Right atrium auricular region (tissue), 2 donors: ENCODE measurements at places on chromosomes 12 and 14.

GRCh38 chr12:52555577-52555976 is 2.6 kb upstream of the KRT71 start:
- no peaks in the 10 kb centered on the region for H3K27me3 ChIP-seq
- H3K4me1 ChIP-seq = no peaks in the 10 kb centered on the region
- no peak for DNase-seq
- no peaks in the 10 kb centered on the region for H3K36me3 ChIP-seq
- H3K4me3 ChIP-seq = no peak overlapping the region

DNA sequence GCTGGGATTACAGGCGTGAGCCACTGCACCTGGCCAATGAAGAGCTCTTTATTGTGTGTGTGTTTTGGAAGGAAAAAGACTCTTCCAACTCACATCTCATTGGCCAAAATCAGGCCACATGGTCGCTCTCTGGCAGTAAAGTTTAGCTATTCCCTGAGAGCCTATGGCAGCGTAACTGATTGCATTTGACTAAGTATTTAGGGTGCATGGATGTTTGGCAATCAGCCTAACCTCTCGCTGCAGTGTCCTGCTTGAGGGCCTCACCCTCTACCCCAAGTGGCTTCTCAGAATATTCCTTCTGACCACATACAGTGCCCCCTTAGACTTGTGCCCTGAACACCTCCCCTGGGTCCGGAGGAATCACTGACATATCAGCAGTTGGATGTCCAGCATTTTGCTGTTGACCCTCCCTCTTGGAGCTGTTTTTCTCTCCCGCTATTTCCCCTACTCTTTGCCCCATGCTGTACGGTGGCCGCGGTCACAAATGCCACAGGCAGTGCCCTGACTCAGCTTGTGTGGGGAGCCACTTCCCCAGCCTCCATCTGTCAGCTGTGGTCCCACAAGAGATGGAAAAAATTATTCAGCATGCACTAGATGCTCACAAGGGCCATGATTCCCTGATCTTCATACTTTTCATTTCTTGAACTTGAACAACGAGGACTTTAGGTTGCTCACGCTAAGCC is 9.5 kb downstream of the PHETA1 start:
- H3K4me3 ChIP-seq = no peak overlapping the region
- H3K27me3 ChIP-seq = no peaks in the 10 kb centered on the region
- H3K36me3 ChIP-seq = peaks cover 4% of the 10 kb centered on the region
- H3K4me1 ChIP-seq = peaks cover 28% of the 10 kb centered on the region
- no peak for DNase-seq

- no peaks in the 10 kb centered on the region for H3K27me3 ChIP-seq
- no peak overlapping the region for H3K27ac ChIP-seq
- no peak for DNase-seq
These were observed 16.5 kb upstream of the HNF1A start for GRCh38 chr12:120961604-120962531.

- H3K4me3 ChIP-seq = no peak overlapping the region
- DNase-seq = no peak
- H3K4me1 ChIP-seq = no peaks in the 10 kb centered on the region
- H3K27me3 ChIP-seq = no peaks in the 10 kb centered on the region
These were observed 64.8 kb downstream of the PPFIBP1 start for GRCh38 chr12:27588776-27589175.

- peak overlapping the region; percentile 44 for H3K27ac ChIP-seq
- H3K4me3 ChIP-seq = no peak overlapping the region
- H3K36me3 ChIP-seq = no peaks in the 10 kb centered on the region
- H3K4me1 ChIP-seq = no peaks in the 10 kb centered on the region
- no peak for DNase-seq
These were observed 19.2 kb downstream of the EPS8 start for GRCh38 chr12:15770021-15770420.

DNA sequence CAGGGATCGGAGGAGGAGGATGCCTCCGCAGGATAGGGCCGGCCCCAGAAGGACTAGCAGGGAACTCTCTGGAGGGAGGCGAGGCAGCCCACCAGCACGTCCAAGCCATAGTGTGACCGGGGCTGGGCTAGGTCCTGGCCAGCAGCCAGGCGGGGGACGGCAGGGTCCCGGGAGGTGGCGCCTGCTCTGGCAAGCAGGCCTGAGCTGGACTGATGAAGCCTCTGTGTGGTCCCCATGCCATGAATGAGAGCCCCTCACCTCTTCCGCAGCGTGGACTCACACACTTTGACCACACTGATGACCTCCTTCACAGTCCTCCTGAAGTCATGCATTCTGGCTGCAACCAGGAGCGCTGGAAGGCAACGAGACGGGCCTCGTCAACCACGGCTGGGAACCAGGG is 19.8 kb upstream of the BTBD6 start:
- no peak overlapping the region for H3K27ac ChIP-seq
- no peak overlapping the region for H3K4me3 ChIP-seq
- H3K27me3 ChIP-seq = no peaks in the 10 kb centered on the region
- H3K36me3 ChIP-seq = peaks cover 29% of the 10 kb centered on the region

DNA sequence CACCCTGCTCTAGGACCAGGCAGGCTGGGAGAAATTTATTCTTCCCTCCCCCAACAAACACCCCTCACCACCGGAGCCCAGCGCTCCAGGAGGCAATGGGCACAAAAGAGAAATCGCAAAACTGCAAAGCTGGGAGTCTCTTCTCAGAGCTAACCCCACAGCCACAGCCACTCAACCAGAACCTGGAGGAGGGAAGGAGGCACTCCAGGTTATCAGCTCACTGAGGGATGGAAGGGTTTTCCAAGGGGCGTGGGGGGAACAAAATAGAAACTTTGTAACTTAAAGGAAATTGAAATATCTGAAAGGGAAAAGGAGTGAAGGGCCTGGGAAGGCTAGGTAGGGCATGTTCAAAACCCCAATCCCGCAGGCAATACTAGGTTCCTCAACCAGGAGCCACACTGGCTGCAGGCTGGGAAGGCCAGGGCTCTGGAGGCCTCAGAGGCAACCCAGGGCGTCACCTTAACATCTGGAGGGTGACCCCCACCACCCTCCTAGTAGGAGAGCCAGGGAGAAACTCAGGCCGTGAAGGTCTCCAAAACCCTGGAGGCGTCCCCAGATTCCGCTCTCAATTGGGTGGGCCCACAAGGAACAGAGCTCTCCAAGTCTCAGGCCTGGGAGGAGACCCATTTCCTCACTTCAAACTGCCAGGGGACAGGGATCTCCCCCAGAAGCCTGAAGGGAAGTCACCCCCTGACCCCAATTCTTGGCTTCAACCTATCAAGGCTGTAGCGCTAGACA is 3.2 kb downstream of the KDM2B start:
- no peak for DNase-seq
- peak overlapping the region; percentile 81 for H3K4me3 ChIP-seq
- peak overlapping the region; percentile 91 for H3K27ac ChIP-seq
- peaks cover 7% of the 10 kb centered on the region for H3K36me3 ChIP-seq
- H3K27me3 ChIP-seq = no peaks in the 10 kb centered on the region

- no peaks in the 10 kb centered on the region for H3K36me3 ChIP-seq
- no peak overlapping the region for H3K4me3 ChIP-seq
- DNase-seq = no peak
- no peaks in the 10 kb centered on the region for H3K27me3 ChIP-seq
- H3K4me1 ChIP-seq = peaks cover 13% of the 10 kb centered on the region
These were observed 205.0 kb upstream of the KRR1 start for GRCh38 chr12:75716291-75717025.

- no peaks in the 10 kb centered on the region for H3K27me3 ChIP-seq
- no peaks in the 10 kb centered on the region for H3K4me1 ChIP-seq
- peak overlapping the region; percentile 35 for H3K27ac ChIP-seq
- no peak overlapping the region for H3K4me3 ChIP-seq
- DNase-seq = no peak
These were observed 88.3 kb downstream of the NPAS3 start for GRCh38 chr14:33026850-33027430.

DNA sequence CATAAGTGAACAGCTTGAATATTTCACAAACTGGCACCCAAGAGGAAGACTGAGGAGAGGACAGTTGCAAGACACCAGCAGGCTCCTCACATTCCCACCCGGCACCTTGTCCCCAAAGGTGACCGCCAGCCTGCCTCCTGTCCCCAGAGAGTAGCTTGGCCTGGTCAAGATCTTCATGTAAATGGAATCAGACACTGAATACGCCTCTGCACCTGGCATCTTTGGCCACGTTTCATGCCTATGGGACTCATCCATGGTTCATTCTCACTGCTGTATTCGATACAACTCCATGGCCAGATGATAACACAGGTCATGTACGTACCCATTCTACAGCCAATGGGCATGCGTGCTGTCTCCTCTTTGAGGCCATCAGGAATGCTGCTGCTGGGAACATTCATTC is 60.8 kb downstream of the ITPK1 start:
- H3K4me1 ChIP-seq = peaks cover 45% of the 10 kb centered on the region
- H3K36me3 ChIP-seq = no peaks in the 10 kb centered on the region
- H3K27ac ChIP-seq = no peak overlapping the region
- no peaks in the 10 kb centered on the region for H3K27me3 ChIP-seq
- H3K4me3 ChIP-seq = no peak overlapping the region
- DNase-seq = no peak

DNA sequence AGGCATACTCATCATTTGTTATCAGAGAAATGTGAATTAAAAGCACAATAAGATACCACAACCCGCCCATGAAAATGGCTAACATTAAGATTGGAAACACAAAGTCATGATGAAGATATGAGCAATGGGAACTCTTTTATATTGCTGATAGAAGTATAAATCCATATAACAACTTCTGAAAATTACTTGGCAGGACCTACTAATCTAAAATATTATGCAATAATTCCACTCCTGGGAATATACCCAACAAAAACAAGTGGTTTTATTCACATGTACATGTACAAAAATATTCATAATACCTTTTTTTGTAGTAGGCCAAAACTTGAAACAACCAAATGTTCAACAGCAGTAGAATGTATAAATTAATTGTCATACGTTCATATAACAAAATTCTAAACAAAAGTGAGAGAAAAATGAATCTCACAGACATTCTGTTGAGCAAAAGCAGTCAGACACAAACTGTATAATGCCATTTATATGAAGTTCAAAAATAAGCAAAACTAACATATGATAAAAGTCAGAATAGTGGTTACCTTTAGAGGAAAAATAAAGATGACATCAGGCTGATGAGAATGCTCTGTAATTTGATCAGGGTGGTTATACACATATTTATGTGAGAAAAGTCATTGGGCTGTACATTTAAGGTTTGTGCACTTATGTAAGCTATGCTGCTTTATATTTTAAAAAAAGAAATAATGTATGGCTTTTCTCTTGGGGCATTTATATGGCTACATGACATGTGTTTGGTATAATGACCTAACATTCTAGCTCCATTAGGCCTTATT is 309.2 kb upstream of the KITLG start:
- no peak overlapping the region for H3K4me3 ChIP-seq
- no peaks in the 10 kb centered on the region for H3K4me1 ChIP-seq
- H3K27me3 ChIP-seq = no peaks in the 10 kb centered on the region

DNA sequence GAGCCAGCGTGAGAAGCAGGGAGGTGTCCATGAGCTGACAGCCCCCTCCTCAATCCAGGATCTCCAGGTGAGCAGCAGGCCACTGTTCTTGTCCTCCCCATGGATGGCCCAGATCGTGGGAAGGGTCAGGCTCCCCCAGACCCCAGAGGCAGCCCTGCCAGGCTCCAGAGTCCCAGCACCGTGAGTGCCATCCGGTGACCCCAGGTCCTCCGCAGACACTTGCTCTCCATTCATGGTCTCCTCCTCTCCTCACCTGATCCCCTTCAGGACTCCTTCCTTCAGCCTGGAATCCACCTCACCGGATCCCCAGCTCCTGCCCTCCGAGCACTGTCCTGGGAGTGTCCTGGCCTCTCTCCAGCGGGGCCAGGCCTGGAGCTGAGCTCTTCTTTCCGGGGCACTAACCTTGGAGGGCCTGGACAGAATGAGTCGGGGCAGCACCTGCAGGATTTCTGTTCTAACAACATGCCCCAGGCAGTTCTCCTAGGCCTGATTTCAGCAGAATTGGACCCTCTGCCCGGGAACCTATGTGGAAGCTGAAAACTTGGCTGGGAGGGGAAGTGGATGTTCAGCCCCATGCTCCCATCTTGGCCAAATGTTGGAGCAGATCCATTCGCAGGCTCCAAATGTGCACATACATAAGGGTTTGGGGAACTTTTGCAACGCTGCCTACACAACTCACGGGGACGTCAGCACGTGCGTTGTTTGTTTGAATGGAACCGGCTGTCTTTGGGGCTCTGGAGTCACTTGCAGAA is 341.6 kb upstream of the SFSWAP start:
- no peak overlapping the region for H3K4me3 ChIP-seq
- no peaks in the 10 kb centered on the region for H3K4me1 ChIP-seq
- no peak for DNase-seq
- no peaks in the 10 kb centered on the region for H3K27me3 ChIP-seq
- H3K36me3 ChIP-seq = no peaks in the 10 kb centered on the region

- H3K36me3 ChIP-seq = no peaks in the 10 kb centered on the region
- no peaks in the 10 kb centered on the region for H3K4me1 ChIP-seq
- H3K4me3 ChIP-seq = no peak overlapping the region
- no peak overlapping the region for H3K27ac ChIP-seq
- H3K27me3 ChIP-seq = no peaks in the 10 kb centered on the region
These were observed 68.7 kb downstream of the DHRS2 start for GRCh38 chr14:23704890-23705289.

- DNase-seq = no peak
- peak overlapping the region; percentile 51 for H3K27ac ChIP-seq
- H3K27me3 ChIP-seq = no peaks in the 10 kb centered on the region
- H3K36me3 ChIP-seq = peaks cover 23% of the 10 kb centered on the region
- no peak overlapping the region for H3K4me3 ChIP-seq
- H3K4me1 ChIP-seq = no peaks in the 10 kb centered on the region
These were observed 10.8 kb upstream of the CEBPE start for GRCh38 chr14:23129759-23130316.

GRCh38 chr12:70994217-70994788 is 73.8 kb upstream of the PTPRR start:
- no peaks in the 10 kb centered on the region for H3K4me1 ChIP-seq
- H3K36me3 ChIP-seq = no peaks in the 10 kb centered on the region
- H3K27me3 ChIP-seq = no peaks in the 10 kb centered on the region
- H3K4me3 ChIP-seq = no peak overlapping the region
- no peak for DNase-seq
- peak overlapping the region; percentile 35 for H3K27ac ChIP-seq

DNA sequence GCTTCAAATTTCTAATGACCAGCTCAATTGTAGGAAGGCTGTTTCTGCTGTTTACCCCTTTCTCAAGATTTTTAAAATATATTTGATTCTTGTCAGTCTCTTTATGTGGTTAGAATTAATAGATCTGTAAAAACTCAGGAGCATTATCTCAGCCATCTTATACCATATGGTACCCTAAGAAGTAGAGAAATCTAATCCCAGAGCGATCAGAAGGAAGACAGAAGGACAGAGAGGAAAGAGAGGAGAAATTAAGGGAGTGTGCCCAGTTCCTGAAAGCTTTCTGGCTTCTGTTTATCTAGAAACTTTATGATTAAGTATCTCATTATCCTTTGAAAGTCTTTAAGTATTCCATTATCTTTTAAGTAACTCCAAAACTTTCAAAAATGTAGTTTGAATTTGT is 152.1 kb upstream of the NAV3 start:
- H3K27ac ChIP-seq = no peak overlapping the region
- DNase-seq = no peak
- no peaks in the 10 kb centered on the region for H3K27me3 ChIP-seq
- H3K4me1 ChIP-seq = no peaks in the 10 kb centered on the region

DNA sequence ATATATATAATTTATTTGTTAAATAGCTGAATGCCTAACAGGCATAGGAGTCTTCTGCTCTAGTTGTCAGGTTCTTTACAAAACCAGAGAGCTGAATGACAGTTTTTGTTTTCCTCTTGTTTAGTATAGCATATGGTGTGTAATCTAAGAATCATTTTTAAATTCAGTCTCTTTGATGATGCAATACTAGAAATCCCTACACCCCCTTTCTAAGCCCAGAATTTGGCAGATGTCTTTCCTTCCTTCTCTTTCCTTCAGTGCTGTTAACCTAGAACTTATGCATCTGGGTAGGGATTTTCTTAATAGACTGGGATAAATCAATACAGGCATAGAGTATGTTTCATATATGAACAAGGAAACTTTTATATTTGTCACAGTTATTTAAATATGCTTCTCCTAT is 198.1 kb downstream of the KCNH5 start:
- H3K27ac ChIP-seq = no peak overlapping the region
- no peaks in the 10 kb centered on the region for H3K27me3 ChIP-seq
- DNase-seq = no peak
- no peaks in the 10 kb centered on the region for H3K36me3 ChIP-seq
